NCI-H510A (cell line): ENCODE measurements at places on chromosomes 7 and 10.

GRCh38 chr7:128443831-128444600, 11.7 kb upstream of the HILPDA start:
- no peak for DNase-seq

GRCh38 chr10:100119726-100120125, 38.1 kb upstream of the CPN1 start:
- DNase-seq = no peak

DNA sequence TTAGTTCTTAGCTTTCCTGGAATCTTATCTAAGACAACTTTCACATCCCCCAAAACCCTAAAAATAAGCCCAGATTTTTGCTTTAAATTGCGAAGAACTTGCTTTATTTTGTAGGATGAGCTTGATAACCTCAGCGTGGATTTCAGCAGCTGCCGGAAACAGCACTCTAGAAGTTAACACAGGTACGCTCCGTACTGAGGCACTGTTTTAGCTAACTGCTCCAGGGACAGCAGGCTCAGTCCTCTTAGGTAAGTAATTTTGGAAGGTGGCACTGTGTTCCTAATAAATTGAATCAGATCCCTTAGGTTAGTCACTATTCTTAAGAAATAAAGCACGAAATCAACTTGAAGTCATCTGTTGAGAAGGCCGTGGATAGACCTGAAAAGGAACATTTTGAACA, 2.2 kb upstream of the AUTS2 start:
- no peak for DNase-seq

DNA sequence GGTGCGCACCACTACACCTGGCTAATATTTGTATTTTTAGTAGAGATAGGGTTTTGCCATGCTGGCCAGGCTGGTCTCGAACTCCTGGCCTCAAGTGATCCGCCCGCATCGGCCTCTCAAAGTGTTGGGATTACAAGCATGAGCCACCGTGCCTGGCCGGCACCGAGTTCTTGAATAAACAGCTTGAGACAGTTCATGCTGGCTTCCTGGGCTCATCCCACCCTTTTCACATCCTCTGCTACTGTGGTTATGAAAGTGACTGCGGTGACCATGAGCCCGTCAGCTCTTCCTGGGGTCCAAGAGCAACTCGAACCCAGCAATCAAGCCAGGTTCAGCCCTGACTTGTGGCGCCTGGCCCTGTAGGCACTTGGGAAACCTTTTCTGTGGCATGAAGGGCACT, 38.7 kb downstream of the HIP1 start:
- no peak for DNase-seq

GRCh38 chr7:141122736-141123135, 48.9 kb downstream of the TMEM178B start:
- no peak for DNase-seq

DNA sequence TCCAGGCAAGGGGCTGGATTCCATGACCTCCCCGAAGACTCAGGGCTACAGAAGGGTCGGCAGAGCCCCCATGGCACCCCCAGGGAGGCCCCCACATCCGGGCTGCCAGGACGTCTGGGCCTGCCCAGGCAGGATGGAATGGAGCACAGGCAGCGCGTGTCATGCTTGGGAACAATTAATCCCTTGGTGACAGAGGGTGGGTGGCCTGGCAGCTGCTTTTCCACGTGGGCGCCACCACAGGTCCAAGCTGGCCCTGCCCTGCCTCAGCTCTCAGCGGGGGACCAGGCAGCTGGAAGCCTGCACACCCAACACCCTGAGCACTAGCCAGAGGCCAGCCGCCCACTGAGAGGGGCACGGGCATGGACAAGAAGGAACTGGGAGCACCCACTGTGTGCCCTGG, 11.4 kb downstream of the ELN start:
- no peak for DNase-seq

DNA sequence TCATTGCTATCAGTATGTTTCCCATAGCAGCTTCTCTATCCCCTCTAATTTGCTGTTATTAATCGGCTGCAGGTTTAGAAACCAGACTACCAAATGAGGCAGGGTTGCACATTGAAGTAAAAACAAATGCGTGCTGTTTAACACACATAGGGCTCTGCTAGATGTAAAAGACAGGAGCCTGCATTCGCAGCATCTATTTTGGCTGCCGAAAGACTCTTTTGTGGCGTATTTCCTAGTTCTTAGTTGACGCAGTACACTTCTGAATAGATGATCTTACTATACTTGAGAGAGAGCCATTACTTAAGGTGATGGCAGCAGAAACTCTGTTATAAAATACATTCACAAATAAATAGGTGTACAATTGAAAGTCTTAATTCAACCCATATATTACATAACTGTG, 21.4 kb downstream of the SGCE start:
- DNase-seq = no peak

DNA sequence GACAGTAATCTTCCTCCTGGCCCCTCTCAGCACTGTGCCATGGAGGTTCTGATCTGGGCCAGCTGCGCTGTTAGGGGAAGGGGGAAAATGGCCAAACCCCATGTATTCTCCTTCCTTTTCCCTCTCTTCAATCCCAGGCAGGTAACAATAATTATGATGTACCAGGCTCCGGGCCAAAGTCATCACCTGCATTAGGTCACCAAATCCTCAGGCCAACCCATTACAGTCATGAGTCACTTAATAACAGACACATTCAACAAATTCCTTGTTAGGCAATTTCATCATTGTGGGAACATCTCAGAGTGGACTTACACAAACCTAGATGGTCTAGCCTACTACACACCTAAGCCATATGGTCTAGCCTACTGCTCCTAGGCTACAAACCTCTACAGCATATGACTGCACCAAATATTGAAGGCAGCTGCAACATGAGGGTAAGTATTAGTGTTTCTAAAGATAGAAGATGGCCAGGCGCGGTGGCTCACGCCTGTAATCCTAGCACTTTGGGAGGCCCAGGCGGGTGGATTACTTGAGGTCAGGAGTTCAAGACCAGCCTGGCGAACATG, 2.2 kb upstream of the HSPB1 start:
- no peak for DNase-seq

DNA sequence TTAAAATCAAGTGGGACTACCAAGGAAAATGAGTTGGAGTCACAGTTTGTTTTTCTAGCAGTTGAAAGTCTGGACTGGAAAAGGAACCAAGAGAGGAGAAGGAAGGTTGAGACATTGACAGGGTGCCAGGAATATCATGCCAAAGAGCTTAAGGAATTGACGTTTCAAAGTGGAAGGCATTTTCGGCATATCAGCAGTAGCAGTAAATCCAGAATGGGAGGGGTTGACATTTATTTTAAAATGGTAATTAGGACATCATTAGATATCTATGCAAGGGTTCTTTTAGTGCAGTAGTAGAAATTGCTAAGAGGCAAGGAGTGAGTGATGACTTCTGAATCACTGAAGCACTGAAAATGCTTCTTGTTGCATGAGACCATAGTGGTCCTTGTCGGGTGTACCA, 335.9 kb upstream of the PLXDC2 start:
- DNase-seq = no peak

- DNase-seq = no peak
These were observed 6.7 kb downstream of the OTUD1 start for GRCh38 chr10:23445591-23445990.

GRCh38 chr7:4739528-4739992, 35.9 kb upstream of the AP5Z1 start:
- DNase-seq = peak; percentile 43

DNA sequence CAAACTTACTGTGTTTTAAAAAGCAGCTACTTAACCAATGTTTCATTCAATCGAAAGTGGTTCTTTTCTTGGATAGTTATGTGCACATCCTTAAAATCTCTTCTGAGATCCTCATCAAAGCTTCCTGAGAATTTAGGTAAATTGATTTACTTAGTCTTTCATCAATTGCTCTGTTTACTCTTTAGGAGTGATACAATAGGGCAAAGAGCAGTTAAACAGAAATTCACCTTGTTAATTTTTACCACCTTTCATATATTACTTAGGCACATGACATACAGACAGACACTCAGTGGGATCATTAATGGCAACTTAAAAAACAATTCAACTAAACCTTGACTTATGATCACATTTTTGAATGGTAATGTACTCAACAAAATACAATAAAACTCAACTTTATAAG, 456.3 kb downstream of the DGKB start:
- DNase-seq = no peak

GRCh38 chr10:46530249-46531186, 25.9 kb downstream of the GPRIN2 start:
- DNase-seq = no peak

DNA sequence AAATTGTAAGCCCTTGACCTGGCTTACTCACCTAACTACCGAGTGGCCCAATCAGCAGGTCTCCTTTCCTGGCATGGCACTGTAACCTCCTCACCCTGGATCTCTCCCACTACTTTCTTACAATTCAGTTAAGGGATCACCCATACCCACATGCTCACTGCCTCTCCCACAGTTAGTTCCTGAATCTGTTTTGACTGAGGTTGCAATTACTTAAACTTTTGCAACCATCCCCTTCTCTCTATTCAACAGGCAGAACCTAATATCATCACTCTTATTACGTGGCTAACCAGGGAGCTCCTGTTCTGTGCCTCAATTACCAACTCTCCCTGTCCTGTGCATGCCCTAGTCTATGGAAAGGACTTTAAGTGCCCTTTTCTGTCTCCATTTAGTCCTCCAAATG, 84.2 kb upstream of the IKZF1 start:
- DNase-seq = no peak

- no peak for DNase-seq
These were observed 7.1 kb downstream of the RCC1L start for GRCh38 chr7:75066521-75066920.

- no peak for DNase-seq
These were observed 73.6 kb downstream of the RHOBTB1 start for GRCh38 chr10:60870416-60870728.

- peak; percentile 64 for DNase-seq
These were observed 25.8 kb upstream of the PLPP4 start for GRCh38 chr10:120431251-120431651.

GRCh38 chr7:111094419-111094818, 3.5 kb downstream of the LRRN3 start:
- no peak for DNase-seq

GRCh38 chr7:120760050-120760449, 97.9 kb downstream of the TSPAN12 start:
- DNase-seq = no peak

GRCh38 chr7:153951316-153951715, 100.9 kb upstream of the DPP6 start:
- no peak for DNase-seq

GRCh38 chr7:143013473-143013872, 13.5 kb downstream of the OR9A2 start:
- DNase-seq = no peak

- DNase-seq = no peak
These were observed 33.0 kb upstream of the CHST15 start for GRCh38 chr10:124126145-124126982.

DNA sequence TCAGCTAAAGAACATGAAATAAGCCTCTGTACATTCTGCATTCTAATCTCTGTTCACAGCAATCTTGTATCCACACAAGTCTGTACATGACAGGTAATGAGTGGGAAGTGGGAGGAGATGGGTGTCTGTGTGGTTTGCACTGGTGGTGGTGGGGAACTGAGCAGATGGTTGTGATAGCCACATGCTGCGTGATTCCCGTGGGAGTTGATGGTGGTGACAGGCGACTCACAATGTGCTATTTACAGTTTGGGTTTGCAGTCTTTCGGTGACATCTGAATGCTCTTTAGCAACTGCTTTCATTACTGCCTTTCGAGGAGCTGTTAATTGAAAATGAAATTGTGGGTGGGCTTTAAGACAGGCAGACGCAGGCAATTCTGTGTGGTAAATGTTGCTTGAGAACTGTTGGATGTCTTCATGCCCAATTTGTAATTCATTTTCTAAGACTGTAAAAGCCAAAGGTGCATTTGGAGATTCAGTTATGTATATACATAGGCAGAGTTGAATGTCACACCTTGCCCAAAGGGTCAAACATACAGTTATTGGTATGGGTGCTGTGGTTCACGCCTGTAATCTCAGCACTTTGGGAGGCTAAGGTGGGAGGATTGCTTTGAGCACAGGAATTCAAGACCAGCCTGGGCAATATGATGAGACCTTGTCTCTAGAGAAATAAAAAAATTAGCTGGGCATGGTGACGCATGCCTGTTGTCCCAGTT, 308.2 kb downstream of the AUTS2 start:
- DNase-seq = no peak

GRCh38 chr7:35467456-35467978, 213.6 kb upstream of the TBX20 start:
- DNase-seq = no peak

- no peak for DNase-seq
These were observed 63.4 kb upstream of the ANK3 start for GRCh38 chr10:60453036-60453435.

DNA sequence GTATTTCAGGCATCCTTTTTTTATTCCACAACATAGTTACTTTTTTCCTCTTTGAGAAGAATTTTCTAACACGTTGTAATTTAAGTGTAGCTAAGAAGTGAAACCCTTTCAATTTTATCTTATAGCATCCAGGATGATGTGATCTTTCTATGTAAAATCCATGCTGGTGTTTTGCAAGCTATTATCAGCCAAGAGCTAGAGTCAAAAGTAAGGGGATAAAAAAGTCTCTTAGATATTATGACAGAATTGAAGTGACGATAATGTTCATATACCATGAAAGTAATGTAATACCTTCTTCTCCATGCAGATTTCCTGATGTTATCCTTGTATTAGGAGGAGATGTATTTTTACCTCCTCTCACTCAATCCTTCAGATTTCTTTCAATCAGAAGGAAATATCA, 64.2 kb upstream of the MBL2 start:
- no peak for DNase-seq

GRCh38 chr7:83289419-83289993, 126.8 kb upstream of the PCLO start:
- no peak for DNase-seq

GRCh38 chr10:78287618-78288017, 254.0 kb downstream of the RPS24 start:
- DNase-seq = no peak

DNA sequence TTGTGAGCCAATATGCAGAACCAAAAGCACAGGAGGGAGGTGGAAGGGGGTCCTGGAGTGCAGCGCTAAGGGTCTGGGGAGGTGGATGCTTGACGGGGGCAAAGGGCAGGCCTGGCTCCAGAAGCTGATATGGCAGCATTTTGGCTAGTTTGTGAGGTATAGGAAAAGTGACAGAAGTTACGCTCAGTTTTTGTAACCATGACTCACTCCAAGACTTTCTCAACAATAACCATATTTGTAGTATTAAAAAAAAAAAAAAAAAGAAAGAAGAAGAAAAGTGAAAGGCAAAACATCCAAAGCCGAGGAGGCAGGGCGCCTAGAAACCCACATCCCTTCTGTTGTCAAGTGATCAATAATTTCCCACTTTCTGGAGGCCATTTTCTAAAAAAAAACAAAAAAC, 92.3 kb downstream of the RNF216 start:
- no peak for DNase-seq

GRCh38 chr7:52635021-52635420, 400.4 kb upstream of the POM121L12 start:
- DNase-seq = no peak

DNA sequence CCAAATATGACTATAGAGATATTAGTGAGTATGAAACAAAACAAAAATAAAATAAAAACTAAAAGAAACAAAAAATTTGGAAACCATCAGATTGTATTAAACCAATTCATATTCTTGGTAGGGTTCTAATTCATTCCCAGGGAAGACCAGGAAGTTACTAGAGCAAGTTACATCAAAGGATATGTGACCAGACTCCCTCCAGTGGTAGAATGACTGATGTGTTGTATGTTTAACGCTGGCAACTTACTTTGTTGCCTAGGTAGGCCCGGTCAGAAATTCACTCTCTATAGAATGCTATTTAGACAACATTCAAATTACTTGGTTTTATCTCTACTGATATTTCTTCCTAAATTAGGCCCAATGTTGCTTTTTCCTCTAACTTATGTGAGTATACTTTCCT, 5.2 kb downstream of the PHYHIPL start:
- DNase-seq = peak; percentile 14
